Testis (tissue), 5 donors: ENCODE measurements at places on chromosomes 5 and 9. TPM values are rescaled to one million over a fixed set of nuclear protein-coding genes. Genes with fewer than 3 reads are reported as not detected.

Gene KCNN2
- polyA plus RNA-seq, result 2.7 TPM

DNA sequence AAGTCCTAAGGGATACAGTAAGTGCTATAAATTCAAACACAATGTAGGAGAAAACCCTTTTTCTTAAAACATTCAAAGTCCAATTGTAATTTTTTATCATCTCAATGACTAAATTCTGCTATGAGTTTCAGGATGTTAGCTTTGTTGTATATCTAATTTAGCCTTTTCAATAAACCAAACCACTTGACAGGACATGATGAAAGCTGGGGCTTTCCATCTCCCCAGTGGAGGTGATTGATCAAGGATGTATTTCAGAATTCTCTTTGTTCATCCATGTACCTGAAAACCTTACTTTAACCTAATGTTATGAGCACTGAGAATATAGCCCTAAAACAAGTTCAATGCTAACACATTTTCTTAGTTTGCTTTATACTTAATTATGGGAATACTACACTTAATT is 639.0 kb upstream of the ITGA1 start:
- DNase-seq, result no peak

DNA sequence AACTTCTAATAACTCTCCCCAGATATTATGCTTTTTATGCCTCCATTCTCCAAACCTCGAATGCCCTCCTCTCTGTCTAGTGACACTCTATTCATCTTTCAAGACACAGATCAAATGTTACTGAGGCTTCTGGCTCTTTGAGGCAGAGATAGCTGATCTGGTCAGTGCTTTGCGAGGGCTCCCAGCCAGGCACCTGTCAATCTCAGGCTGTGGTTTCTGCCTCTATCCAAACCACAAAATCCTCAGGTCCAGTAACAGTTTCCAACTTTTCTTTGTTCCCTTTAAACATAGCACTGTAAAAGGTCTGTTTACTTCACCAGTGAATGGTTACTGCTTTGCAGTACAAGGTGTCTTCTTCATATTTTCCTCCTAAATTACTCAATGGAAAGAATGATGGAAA is 11.5 kb upstream of the STK32A start:
- DNase-seq, result no peak

GRCh38 chr9:89376741-89377351 is 58.5 kb downstream of the SECISBP2 start:
- no peak for DNase-seq

DNA sequence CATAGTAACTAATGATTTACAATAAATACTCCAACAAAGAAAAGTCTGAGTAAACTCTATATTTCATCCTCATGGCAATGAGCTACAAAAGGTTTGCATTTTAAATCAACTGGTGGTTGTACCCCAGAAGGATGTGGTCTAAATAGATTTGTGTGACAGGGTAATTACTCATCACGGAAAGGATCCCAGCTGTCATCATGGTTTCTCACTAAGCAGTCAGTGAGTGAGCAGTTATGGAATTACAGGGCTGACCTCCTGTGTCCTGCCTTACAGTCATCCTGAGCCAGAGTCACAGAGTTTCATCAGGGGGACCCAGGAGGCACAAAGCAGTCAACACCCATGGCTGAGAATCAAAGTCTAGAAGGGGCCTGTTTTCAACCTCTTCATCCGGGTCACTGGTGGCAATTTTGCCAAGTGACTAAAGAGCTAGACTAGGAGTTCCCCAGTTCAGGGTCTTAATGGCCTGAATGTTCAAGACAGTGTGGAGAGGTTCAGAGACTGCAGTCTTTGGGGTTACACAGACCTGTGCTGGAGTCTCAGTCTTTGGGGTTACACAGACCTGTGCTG is 210.7 kb upstream of the SLC24A2 start:
- no peak for DNase-seq

DNA sequence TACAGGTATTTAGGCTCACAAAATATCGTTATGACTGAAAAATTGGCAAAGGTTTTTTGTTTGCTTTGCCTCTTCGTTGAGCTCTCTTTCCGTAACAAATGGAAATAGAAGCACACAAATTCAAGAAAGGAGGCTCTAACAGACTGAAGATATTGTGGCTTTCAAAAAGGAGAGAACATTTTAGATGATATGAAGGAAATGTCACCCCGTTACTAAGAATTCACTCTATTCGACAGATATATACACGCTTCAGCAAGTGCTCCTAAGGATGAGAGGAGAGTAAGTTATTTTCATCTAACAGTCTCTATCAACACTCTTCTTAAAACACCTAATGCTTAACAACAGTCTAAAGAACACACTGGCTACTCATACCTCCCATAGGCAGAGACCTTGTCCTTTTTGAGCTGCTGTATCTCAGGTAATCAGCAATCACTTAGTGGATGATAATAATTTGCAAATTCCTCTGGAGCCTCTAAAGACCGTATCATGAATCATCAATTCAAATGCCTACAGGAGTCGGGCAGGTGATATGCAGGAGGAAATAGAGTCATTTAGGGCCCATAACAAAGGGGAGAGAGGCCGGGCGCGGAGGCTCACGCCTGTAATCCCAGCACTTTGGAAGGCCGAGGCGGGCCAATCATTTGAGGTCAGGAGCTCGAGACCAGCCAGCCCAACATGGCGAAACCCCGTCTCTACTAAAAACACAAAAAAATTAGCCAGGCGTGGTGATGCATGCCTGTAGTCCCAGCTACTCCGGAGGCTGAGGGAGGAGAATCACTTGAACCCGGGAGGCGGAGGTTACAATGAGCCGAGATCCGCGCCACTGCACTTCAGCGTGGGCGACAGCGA is 1.4 kb upstream of the HSDL2 start:
- peak; percentile 30 for DNase-seq

- DNase-seq, result peak; percentile 30
Measured at GRCh38 chr9:1939926-1940368, 75.2 kb upstream of the SMARCA2 start.

DNA sequence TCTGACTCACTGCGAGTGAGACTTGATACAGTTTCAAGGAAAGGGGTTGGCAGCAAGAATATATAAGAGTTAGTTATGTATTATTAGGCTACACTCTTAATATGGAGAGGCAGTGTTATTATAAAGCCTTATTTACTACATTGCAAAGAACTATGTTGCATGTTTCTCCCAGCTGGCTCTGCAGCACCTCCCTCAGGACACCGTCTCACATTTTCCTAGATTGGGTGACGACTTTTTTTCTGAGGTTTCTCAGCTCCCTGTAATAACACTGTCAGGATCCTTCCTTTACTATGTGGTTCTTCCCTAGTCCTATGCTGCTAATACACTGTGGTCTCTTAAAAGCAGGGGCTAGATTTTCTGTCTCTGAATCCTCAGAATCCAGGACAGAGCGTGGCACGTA is 153.7 kb downstream of the INSYN2B start:
- no peak for DNase-seq

GRCh38 chr5:130290219-130290618 is 386.0 kb downstream of the CHSY3 start:
- no peak for DNase-seq

Gene INSL4
- not detected for polyA plus RNA-seq

GRCh38 chr5:151079838-151080612 is 809 bp downstream of the TNIP1 start:
- DNase-seq, result no peak

DNA sequence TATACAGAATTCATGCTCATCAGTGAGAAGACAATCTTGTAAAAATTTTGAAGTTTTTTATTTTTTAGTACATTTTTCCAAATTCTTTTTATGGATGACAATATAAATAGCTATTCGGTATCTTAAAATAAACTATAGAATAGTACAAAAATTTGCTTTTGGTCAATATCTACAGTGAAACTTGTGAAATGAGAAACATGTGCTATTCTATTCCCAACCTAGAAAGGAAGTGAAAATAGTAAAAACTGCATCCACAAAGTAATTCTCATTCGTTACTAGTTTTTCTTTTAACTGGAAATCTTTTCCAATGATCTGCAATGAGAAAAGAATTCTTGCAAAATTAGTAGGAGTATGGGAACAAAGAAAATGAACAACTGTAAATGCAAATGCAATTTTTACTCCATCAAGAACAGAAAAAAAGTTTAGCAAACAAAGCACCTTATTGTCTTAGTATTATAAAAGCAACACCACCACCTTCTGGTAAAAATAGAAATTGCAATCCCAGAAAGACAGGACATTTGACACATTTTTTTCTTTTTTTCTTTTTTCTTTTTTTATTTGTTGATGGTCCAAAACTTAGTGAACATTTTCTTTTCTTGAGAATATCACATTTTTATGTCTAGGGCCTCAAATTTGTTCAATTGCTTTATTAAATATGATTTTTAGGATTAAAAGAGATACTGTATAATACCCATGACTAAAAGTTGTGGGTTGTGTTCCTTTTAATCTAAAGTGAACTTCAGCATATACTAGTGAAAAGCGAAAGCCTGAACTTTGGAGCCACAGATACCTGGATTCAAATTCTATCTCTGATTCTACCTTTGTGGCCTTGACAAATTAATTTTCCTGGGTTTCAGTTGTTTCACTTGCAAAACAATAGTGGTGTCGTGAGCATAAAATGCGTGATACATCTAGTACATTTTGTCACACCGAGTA is 72.3 kb downstream of the SLCO4C1 start:
- DNase-seq, result no peak

Gene CENPP
- 9.6 TPM for polyA plus RNA-seq

DNA sequence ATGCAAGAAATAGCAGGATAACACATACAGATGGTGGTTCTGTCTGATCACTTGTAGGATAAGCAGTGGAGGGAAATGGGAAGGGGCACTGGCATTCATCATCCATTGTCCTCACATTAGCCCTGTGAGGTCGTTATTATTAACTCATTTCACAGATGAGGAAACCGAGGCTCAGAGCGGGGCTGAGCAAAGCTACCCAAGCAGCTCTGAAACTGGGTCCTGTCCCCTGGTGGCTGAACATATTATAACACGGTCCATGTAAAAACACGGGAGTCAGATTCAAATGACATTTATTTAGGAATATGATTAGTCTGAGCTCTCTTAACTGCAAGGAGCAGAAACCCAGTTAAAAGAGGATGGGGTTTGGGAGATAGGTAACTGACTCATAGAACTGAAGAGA is 43.1 kb downstream of the HRH2 start:
- DNase-seq, result no peak

- peak; percentile 85 for DNase-seq
Measured at GRCh38 chr5:68170826-68171558, 44.6 kb upstream of the PIK3R1 start.

Gene SLC34A3
- 0.15 TPM for polyA plus RNA-seq

GRCh38 chr9:110048976-110049698 is 158.8 kb downstream of the C9orf152 start:
- no peak for DNase-seq

DNA sequence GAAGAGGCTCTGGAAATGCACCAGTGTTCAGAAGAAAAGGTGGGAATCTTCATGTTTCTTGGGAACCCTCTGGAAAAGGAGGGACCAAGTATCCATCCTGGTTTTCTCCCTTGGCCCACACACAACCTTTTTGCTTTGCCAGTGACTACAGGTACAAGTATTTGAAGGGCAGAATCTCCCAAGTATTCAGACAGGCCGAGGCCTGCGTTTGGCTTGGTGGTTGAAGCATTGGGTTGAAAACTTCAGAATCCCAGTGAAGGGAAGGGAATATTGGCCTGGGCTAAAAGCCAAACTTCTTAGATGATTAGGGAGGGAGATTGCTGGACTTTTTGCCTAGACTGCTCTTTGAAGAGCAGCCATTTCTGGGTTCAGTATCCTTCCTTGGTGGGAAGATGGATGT is 71.9 kb downstream of the UBAP1 start:
- no peak for DNase-seq

GRCh38 chr9:110021891-110022290 is 186.1 kb downstream of the C9orf152 start:
- no peak for DNase-seq

DNA sequence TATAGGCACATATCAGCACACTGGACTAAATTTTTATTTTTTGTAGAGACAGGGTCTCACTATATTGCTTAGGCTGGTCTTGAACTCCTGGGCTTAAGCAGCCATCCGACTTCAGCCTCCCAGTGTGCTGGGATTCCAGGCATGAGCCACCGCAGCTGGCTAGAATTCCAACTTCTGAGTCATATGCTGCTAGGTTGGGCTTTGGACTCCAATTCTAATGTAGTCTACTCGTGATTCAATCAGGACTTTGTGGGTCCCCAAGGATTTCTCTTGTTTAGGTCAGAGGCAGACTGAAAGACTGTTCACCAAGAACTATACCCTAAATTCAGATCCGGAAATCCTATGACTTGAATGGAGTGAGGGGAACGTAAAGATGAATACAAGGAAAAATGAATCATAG is 68.2 kb upstream of the CHD1 start:
- DNase-seq, result no peak

Gene C9orf50
- 14.6 TPM for polyA plus RNA-seq

Gene SLCO6A1
- polyA plus RNA-seq, result 78.0 TPM

DNA sequence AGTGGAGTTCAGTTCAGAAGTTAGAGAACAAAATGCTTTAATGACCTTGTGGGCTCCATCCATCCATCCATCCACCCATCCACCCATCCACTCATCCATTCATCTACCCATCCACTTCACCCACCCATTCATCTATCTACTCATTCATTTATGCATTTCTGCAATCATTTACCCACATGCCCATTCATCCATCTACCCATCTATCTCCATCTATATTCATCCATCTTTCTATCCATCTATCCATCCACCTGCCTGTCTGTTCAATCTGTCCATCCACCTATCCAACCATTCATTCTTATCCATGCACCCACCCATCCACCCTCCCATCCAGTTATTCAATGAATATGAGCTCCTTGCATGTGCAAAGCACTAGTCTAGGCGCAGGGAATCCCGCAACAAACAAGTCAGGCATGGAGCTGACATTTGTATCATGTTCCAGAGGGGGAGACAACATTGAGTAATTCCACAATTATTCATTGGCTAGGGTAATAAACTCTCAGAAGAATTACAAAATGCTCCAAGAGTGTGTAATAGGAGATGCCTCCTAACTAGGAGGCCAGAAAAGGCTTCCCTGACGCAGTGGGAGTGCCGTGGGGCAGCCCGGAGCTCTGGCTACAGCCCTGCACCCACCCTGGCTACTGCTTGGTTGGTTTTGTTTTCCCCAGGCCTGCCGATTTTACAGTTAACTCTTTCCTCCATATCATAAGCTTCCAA is 211.2 kb downstream of the NXNL2 start:
- DNase-seq, result no peak

- no peak for DNase-seq
Measured at GRCh38 chr9:93963969-93964368, 8.8 kb upstream of the BARX1 start.

Gene FOXI1
- polyA plus RNA-seq, result 0.26 TPM

Gene DMRT3
- 6.7 TPM for polyA plus RNA-seq

DNA sequence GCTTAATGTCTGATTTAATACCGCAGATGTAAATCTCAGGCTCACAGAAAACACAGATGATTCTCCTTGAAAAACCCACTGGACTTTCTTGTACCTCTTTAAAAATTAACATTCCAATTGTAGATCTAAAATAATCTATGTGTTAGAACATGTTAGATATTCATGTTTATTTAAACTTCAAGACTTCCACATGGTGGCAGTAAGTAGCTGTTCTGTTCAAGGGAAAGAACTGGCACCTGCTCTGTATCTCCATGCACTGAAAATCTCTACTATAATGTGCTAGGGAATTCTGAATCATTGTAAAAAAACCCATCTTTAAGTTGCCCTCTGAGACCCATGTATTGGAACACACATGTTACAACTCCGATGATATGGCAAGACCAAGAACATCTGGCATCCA is 366.9 kb downstream of the DMRTA1 start:
- DNase-seq, result no peak
